Activated CD4-positive, alpha-beta T cell treated with anti-CD3 and anti-CD28 coated beads, Interleukin-2, amount 50 U/mL, for 48 hours (primary cell): ENCODE measurements at places on chromosomes 11 and 22.
A peak's percentile ranks its signal among the peaks of the same experiment; 100 is the strongest.

GRCh38 chr22:32671886-32672285 lies 129.6 kb upstream of the TIMP3 start:
- no peak for DNase-seq

- DNase-seq: no peak
Observed at GRCh38 chr22:27499121-27499520, 302.4 kb downstream of the MN1 start.

GRCh38 chr11:11998091-11998781 lies 10.2 kb downstream of the DKK3 start:
- peak; percentile 13 for DNase-seq

GRCh38 chr22:33853200-33854097 lies 66.8 kb downstream of the LARGE1 start:
- DNase-seq: no peak

GRCh38 chr11:65187971-65188461 lies 6.3 kb downstream of the CAPN1 start:
- DNase-seq: no peak

- DNase-seq: no peak
Observed at GRCh38 chr11:127275774-127276173, 275.2 kb upstream of the KIRREL3 start.

DNA sequence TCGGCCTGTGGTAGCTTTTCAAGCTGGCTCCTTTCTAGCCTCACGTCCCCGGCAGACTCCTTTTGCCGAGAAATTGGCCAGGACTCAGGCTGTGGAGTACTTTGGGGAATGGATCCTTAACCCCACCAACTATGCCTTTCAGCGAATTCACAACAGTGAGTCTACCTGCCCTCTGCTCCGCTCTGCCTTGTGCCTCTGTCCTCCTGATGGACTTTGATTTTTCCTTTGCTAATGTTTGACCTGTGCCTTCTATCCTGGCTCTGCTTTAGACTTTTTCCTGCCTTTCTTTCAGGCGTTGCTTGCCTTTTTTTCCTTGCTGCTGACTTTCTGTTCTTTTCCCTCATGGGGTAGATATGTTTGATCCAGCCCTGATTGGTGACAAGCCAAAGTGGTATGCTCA lies 12.5 kb downstream of the MADD start:
- DNase-seq: no peak

GRCh38 chr22:41830174-41830573 lies 2.7 kb upstream of the SREBF2 start:
- no peak for DNase-seq

DNA sequence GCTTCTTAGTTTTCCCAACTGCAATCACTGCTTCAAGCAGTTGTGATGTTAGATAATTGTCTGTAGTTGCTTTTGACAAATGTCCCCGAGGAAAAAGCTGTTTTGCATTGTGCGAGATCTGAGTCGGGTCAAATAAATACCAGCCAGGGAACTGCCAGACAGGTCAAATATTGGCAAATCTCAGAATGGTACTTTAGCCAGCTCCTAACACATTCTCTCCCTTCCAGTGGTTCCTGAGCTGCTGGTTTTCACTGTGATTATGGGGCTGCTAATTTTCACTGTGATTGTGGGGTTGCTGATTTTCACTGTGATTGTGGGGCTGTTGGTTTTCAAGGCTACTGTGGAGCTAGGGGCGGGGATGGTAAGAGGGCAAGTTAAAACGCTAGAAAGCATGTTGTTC lies 14.3 kb downstream of the RASSF10 start:
- no peak for DNase-seq

DNA sequence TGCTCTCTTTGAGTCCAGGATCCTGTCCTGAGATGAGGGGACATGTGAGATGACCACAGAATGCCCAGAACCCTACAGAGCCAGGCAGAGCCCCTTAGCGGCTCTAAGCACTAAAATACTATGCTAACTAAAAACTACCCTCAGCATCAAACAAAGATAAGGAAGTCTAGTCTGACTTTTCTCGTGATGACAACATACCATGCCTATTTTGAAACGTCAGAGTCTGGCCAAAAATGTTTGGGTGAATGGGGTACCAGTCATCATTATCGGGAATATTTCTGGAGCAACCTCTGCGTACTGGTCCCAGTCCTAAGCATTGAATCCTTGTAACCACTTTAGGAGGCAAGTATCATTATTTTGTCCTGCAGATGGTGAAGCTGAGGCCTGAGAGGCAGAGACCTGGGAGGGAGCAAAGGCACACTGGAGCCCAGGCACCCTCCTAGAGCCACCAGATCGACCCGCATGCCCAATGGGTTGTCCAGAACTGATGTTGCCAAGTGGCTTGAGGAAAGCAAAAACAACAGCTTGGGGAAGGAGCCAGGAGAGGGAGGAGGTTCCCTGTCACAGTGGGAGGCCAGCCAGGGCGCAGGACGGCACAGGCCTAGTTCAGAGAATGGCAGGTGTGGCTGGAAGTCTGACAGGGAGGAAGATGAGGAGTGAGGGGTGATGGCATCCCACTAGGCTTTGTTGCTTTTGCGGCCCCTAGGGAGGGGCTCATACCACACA lies 7.2 kb upstream of the OSM start:
- no peak for DNase-seq

DNA sequence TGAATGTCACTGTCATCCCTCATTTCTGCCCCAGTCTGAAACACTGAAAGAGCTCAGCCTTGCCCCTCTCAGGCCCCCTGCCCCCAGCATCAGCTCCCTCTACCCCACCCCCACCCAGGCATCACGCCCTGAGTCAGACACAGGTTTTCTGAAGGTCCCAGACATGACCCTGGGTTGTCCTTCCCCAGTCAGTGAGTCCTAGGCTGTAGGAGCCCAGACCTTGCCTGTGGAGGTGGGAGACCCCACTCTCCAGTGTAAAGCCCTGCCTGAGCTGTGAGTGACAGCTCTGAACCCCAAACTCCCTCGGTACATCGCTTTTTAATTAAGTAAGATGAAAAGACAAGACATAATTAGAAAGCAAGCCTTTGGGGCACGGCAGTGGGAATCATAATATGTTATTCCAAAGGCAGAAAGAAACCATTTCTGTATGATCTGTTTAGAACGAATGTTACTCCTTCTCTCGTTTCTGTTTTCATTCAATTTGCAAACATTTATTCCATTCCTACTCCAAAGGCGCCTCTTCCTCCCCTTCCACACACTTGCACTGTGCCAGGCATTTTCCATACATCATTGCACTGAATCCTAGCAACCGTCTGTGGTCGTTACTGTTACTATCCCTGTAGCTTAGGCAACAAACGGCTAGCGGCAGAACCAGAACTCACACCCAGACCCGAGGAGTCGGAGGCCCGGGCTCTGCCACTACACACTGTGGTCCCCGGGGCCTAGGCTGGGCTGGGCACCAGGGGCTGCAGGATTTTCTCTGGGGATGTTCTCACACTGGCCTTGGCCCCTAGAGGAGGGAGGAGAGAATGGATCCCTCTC lies 63.4 kb downstream of the CD6 start:
- no peak for DNase-seq

DNA sequence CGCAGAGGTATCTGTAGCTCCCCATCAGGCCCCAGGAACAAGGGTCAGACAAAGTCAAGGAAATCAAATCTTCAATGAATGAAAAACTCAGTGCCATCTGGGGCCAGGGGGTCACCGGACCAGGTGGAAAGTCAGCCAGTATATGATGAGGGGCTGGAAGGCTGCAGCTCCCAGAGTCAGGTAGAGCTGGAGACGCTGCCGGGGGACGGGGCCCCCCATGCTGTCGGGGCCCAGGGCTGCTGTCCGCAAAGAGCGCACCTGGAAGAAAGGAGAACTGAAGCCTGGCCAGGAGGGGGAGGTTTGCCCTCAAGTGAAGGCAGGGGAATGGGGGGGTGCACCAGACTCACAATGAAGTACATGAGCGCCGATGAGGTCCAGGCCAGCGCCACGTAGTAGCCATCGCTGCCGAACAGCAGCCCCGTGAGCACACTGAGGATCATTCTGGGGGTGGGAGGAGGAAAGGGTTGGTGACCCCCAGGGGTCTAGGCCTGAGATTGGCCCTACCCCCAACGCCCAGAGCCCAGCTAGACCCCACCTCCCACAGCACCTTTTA lies 4.3 kb downstream of the YIF1A start:
- DNase-seq: no peak

DNA sequence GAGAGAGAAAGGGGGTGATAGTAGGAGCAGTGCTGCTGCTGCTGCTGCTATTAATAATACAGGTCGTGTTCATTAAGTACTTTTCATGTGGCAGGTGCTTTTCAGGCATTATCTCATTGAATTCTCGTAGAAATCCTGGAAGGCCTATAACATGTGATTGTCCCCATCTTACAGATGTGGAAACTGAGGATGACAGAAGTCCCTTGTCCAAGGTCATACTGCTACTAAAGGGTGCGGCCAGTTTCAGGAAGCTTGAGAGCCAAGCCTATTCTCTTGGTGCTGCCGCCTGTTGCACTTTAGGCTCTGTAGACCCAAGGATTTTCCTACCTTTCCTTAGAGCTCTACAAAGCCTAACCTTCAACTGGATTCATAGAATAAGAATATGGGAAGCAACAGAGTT lies 193.3 kb downstream of the DBX1 start:
- DNase-seq: no peak

- no peak for DNase-seq
Observed at GRCh38 chr22:23571486-23571885, 8.6 kb downstream of the IGLL1 start.

GRCh38 chr11:19410032-19410431 lies 169.3 kb upstream of the E2F8 start:
- no peak for DNase-seq
